B cell (primary cell): ENCODE measurements at places on chromosomes 11 and 22.

DNA sequence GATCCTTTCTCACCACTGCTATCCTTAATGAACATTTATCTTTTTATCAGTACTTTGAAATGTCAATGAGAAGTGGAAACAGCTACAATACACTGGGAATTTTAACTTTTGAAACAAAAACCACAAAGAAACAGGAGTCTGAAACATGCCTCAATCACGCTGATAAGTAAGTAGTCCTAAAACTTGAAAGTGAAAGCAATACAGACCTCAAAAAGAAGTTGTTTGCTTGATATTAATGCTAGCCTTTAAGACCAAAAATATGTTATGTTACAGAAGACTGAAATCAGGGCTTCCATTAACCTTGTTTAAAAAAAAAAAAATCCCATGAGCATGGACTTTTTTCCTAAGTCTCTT lies 21.3 kb downstream of the PHF21A start:
- peak; percentile 21 for DNase-seq

DNA sequence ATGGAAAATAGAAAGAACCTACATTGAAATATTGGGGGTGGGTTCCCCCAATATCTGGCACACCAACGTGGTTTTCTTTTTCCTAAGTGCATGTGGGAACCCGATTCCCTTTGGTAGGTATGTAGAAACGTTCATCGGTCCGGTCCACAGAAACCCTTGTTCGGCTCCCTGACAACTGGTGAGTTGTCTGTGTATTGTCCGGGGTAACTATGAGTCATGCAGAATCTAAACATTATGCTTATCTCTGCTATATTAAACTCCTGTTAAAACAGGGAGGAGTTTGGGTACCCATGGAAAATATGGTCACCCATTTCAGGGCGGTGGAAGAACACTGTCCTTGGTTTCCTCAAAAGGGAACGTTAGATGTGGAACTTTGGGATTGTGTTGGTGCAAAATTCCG lies 25.1 kb upstream of the ALDH3B2 start:
- DNase-seq, result no peak

- DNase-seq, result no peak
Measured at GRCh38 chr22:39643311-39644083, 72.9 kb downstream of the CACNA1I start.

DNA sequence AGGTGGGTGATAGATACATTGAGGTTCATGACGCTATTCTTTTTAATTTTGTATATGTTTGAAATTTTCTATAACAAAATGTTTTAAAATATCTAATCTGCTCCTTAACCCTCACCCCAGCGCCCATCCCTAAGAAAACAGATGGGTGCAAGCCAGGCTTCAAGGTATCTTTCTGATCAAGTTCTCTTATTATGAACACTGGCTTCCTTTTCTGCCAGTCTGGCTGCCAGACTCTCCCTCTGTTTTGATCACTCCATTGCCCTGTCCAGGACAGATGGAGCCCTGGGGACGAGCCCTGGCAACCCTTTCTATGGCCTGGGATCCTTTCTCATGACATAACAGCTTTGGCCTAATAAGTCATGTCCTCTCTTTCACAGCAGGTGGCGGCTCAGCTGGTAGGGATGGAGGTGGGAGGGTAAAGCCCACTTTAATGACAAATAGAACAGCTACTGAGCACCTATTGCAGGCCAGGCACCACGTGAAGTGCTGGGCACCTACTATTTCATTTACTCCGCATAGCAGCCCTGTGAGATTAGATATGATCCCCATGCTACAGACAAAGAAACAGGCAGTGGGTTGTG lies 38.4 kb downstream of the DRD2 start:
- no peak for DNase-seq

- no peak for DNase-seq
Measured at GRCh38 chr11:3231550-3231850, 717 bp downstream of the MRGPRE start.

DNA sequence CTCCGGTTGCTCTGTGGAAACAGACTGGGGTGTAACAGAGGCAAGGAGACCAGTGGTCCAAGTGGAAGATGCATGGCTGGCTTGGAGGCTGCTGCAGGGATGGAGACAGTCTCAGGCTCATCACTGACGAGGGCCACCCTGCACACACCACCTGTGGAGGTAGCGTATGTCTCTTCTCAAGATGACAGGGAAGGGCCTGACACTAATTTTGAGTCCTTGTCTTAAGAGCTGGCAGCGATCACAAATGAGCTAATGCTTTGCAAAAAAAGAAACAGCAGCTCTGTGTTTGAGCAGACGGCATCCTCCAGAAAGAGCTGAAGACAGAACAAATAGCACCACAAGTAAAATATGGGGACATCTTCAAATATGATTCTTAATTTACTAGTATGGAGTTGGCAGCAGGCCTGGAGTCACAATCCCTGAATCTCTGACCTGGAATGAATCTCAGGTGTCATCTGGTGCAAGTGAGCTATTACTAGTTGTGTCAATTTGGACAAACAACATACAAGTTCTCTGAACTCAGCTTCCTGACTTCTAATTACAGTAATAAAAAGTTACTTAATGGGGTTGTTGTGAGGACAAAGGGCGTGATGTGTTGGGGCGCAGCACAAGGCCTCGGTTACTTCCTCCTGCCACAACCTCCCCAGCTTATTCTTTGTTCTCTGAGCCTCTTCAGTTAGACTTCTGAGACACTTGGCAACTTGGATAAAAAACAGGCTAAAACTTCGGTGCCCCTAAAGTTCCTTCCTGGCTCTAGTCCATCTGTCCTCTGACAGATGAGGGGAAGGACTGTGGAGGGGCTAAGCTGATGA lies 95.2 kb upstream of the BID start:
- DNase-seq, result no peak
